Left hindlimb (tissue), 1 donor: ENCODE measurements at places on chromosomes 4 and X.

DNA sequence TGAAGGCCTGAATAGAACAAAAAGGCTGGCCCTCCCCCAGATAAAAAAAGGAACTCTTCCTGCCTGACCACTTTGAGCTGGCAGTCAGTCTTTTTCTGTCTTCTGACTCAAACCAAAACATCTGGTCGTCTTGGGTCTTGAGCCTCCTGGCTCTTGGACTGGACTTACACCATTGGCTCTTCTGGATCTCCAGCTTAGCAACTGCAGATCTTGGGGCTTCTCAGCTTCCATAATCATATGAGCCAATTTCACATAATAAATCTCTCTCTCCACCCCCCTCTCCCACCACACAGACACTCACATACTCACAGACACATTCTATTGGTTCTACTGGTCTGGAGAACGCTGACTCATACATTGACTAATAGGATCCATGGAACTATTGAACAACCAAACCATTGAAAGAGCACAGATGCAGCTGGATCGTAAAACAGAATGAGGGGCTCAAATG, 15.6 kb upstream of the CWH43 start:
- DNase-seq, result no peak

GRCh38 chr4:183828839-183829238, 76.3 kb upstream of the STOX2 start:
- DNase-seq, result no peak

DNA sequence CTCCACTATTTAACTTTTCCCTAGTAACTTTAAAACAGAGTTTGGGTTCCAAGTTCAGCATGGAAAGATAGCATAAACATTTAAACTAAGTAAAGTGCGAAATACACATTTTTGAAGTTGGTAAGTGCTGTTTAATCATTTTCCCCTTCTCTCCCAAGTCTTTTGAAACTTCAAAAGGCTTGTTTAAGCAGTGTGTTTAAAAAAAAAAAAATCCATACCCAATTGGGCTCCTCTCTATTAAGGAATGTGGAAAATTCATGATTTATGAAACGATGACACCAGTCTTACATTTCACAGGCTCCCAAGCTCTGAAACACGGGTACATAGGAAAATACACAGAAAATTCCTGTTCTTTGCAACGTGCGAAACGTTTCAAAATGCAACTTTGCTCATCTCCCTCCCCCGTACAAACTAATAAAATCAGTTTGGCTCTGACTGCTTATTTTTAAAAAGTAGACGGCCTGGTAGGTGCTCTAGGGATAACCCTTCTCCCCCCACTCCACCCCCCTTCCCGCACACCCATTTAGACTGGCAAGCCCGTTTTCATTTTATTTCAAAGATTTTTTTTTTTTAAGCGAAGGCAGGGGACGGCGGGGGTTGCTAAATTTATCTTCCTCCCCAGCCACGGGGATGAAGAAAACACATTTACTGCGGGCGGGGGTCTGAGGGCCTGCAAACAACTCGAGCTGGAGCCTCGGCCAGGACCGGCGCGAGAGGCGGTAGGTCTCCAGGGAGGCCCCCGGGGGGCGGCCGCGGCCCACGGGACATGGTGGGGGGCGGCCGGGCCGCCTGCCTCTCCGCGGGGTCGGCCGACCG, 786 bp upstream of the ZFX start:
- peak; percentile 49 for DNase-seq

GRCh38 chr4:38290366-38290765, 330.2 kb downstream of the PTTG2 start:
- no peak for DNase-seq

DNA sequence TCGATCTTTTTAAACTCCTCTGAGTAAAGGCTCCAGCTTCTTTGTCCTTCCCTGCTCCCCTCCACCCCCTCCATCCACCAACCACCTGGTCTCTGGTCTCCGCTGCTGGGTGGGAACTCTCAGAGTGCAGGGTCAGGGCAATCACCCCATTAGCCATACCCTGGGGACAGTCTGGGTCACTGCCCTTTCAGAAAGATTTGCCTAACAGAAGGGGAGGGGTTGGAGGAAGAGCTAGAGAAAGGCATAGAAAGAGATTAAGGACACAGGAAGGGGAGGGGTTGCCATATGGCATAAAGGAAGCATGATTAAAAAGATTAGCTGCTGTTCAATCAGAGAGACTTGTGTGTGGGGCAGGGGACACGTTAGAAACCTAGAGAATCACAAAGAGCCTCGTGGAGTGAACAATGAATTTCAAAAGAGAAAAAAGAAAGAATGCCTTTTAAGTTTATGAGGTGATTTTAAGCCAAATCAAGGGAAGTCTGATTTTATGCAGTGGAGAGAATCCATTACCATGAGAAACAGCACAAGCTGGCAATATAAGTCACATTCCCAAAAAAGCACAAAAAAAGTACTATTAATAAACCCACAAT, 115.5 kb upstream of the ACSL4 start:
- no peak for DNase-seq

DNA sequence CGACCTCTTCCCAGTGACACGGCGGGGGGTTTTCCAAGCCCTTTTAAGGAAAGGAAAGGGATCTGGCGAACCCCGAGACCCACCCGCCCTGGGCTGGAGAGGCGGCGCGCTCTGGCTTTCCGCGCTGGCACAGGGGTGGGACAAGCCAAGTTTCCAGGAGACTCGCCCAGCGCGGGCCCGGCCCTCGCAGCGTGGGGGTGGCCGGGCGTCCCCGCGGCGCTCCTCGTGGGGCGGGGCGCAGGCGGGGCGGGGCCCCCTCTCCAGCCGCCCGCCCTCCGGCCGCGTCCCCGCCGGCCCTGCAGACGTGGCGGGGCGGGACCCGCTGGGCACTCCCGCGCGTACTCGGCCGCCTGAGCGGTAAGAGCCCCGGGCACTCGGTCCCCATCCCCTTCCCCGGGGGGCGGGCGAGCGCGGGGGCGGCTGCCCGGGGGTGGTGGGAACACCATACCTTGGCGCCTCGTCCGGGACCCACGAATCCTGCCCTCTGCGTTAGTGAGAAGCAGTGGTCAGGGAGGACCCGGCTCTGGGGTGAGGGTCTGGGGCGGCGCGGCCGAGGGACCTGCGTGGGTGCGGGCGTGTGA, at the start of gene FAM114A1:
Gene FAM114A1, plus strand, starts transcription at position 329 of the 581 bp plus-strand sequence. CDS start 10,273 bp downstream, outside the sequence.
- peak; percentile 93 for DNase-seq

GRCh38 chr4:11669156-11669555, 240.5 kb upstream of the HS3ST1 start:
- DNase-seq, result no peak

DNA sequence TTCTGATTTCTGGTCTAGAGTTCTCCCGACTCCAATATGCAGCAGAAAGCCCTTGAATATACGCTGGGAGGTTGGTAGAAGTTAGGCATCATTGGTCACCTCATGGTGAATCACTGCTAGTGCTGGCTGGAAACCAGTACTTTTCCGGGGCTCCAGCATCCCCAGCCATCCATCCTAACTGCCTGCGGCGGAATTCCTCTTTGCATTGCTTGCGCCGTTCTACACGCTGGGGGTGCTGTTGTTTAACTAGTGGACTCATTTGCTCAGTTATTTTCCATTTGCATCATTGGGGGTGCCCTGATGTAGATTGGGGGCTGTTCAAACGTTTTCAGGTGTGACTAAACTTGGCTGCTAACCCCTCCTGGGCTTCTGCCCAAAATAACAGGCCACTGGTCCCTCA, 23.3 kb upstream of the GPR50 start:
- DNase-seq, result no peak

GRCh38 chr4:39181520-39181904, 817 bp upstream of the WDR19 start:
- DNase-seq, result no peak

GRCh38 chr4:75714704-75715103, 9.7 kb upstream of the USO1 start:
- DNase-seq, result no peak

DNA sequence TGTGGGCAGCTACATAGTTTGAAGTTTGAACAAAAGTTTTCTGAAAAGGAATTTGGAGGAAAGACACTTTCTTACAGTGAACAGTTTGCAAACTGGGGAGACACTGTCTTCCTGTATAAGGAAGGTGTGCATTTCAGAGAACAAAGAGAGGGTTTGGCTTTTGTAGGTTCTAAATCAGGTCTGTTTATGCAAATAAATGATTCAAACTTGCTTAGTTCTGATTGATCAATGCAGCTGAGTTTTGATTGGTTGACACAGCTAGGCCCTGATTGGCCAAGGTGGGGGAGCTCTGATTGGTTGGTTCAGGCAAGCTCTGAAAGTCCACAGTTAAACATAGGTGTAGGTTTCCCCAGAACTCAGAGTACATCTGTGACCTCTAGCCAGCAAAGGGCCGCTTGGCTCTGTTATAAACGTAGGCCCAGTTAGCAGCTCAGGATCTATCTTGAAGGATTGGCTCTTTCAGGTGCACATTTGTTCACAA, 63.0 kb upstream of the ENPP6 start:
- no peak for DNase-seq

DNA sequence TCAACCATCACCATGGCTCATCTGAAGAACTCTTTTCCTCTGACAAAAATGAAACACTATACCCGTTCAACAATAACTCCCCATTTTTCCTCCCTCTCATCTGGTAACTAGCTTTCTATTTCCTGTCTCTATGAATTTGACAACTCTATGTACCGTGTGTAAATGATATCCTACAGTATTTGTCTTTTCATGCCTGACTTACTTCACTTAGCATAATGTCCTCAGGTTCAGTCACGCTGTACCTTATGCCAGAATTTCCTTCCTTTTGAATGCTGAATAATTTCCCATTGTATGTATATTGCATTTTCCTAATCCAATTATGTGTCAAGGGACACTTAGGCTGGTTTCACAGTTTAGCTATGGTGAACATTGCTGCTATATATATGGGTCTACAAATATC, 18.2 kb downstream of the MAGEA9 start:
- no peak for DNase-seq

DNA sequence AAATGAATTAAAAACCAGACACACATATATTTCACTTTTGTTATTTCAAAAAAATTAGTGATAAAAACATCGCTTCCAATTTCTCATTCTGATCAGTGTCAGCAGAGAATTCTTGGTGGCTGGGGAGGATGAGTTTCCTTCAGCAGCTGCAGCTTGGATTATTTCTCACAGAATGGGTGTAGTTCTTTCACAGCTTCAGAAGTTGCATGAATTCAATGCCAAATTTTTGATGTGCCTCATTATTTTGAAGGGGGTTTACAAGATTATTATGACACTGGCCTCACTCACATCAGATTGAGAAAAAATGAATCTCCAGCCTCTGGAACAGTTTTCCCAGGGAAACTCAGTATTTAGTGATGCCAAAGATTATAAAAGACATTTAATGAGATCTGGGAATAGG, 184.9 kb upstream of the WDFY3 start:
- DNase-seq, result no peak

GRCh38 chrX:26778320-26778888, 562.4 kb downstream of the MAGEB5 start:
- DNase-seq, result no peak

GRCh38 chrX:16429406-16429805, 220.6 kb upstream of the S100G start:
- DNase-seq, result no peak
